ENCODE measurements at places on chromosomes 1 and 21. TPM values are rescaled to one million over a fixed set of nuclear protein-coding genes. Genes with fewer than 3 reads are reported as not detected.

GRCh38 chr21:31162827-31163226, 124.6 kb upstream of the KRTAP19-8 start:
- DNase-seq, result no peak

GRCh38 chr1:66511118-66511517, 22.8 kb upstream of the SGIP1 start:
- DNase-seq, result no peak

GRCh38 chr1:100074604-100075395, 57.9 kb downstream of the SASS6 start:
- no peak for DNase-seq

GRCh38 chr1:19814244-19814661, 830 bp downstream of the RNF186 start:
- no peak for DNase-seq

Gene PDZK1
- total RNA-seq, result 0.28 TPM

DNA sequence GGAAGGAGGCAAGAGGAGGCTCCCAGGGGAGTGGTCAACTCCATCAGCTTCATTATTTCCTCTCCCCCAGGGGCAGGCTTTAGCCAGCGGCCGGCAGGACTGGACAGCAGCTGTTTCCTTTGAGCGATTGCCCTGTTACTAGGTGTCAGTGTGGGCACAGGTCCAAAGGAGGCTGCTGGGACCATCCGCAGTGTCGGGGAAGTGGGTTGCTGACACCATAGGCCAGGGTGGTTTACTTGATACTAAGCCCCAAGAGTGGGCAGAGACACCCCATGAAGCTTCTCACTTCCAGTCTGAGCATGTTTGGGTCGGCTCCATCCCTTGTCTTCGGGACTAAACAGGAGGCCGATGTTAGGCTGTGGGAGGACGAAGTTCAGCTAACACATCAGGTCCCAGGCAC, 63.6 kb downstream of the KAZN start:
- no peak for DNase-seq

DNA sequence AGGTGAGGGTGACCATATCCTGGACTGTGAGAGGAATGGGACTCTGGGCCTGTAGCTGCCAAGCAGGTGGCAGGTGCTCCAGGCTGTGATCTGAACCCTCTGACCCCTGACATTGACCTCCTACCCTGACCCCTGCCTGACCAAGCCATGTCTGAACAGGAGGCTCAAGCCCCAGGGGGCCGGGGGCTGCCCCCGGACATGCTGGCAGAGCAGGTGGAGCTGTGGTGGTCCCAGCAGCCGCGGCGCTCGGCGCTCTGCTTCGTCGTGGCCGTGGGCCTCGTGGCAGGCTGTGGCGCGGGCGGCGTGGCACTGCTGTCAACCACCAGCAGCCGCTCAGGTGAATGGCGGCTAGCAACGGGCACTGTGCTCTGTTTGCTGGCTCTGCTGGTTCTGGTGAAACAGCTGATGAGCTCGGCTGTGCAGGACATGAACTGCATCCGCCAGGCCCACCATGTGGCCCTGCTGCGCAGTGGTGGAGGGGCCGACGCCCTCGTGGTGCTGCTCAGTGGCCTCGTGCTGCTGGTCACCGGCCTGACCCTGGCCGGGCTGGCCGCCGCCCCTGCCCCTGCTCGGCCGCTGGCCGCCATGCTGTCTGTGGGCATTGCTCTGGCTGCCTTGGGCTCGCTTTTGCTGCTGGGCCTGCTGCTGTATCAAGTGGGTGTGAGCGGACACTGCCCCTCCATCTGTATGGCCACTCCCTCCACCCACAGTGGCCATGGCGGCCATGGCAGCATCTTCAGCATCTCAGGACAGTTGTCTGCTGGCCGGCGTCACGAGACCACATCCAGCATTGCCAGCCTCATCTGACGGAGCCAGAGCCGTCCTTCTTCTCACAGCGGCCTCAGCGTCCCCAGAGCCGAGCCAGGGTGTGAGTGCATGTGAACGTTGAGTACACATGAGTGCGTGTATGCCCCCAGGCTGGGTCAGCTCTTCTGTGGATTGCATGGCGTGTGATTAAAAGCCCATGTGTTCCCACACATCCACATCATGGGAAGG, 3.1 kb downstream of the TMEM125 start:
- DNase-seq, result no peak

GRCh38 chr1:42177541-42177981, 13.0 kb upstream of the GUCA2A start:
- no peak for DNase-seq

DNA sequence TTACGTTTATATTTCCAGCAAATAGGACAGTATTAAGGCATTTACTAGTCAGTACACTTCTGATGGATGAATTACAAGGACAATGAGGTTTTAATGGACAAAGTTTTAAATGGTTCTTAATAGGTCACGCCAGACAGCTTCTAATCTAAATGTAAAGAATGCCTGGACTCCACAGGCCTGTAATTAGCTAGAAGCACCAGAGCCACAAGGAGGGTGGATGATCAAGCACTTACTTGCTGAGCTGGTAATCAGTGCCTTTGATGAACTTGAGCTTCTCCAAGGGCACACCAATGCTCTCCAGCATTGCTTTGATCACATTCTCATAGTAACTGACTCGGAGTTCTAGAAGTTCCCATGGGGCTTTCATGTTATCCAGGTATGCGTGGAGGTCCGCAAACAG, 6.8 kb downstream of the YARS1 start:
- DNase-seq, result no peak

Gene SHISAL2A
- 0.11 TPM for total RNA-seq

DNA sequence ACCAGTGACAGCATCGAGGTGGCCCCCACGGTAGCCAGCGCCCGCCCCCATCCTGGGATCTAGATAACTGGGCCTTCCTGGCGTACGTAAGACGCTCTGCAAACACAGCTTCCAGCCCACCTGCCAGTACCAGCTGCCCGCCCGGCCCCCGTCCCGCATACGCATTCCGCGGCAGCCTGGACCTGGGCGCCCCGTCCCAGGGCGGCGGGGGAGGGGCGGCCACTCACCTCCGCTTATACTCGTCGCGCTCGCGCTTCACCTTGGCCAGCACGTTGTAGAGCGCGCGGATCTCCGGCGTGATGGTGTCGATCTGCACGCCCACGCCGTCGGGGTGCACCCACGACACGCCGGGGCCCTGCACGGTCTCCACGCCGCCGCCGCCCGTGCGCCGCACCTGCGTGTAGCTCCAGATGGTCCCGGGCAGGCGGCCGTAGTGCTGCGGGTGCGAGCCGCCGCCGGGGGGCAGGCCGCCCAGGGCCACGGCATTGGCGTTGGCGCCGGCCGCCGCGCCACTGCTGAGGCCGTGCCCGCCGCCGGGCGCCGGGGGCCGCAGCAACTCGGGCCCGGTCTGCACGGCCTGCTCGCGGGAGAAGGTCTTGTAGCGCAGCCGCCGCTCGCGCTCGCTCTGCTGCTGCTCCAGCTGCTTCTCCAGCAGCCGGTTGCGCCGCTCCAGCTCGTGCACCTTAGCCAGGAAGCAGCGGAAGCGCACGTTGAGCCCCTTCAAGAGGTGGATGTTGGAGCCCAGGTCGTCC, 859 bp downstream of the IFFO2 start:
- peak; percentile 74 for DNase-seq

- peak; percentile 78 for DNase-seq
These were observed 1.1 kb downstream of the PLXNA2 start for GRCh38 chr1:208242941-208243526.

DNA sequence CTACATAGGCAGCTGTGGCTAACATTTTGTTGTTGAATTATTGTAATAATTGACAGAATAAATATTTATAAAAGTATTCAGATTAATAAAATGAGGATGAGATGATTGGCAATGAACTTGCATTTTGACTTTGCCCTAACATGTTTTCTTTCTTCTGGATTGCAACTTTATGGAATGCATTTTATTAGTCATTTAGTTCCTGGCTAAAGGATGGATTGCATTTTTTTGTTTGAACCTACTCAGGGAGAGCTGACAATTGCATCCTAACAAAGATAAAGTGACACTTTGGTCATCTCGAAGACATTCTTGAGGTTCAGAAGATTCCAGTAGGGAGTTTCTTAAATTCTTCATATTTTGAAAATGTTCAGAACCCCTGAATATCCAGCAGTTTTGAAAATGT, 37.5 kb downstream of the PGM1 start:
- DNase-seq, result no peak

- no peak for DNase-seq
These were observed at the start of gene PRR9 for GRCh38 chr1:153217212-153217611. PRR9 (plus strand) TSS chr1:153217584; CDS start chr1:153218145, 561 bp downstream.

GRCh38 chr1:44812822-44813543, 4.7 kb downstream of the BTBD19 start:
- DNase-seq, result no peak

DNA sequence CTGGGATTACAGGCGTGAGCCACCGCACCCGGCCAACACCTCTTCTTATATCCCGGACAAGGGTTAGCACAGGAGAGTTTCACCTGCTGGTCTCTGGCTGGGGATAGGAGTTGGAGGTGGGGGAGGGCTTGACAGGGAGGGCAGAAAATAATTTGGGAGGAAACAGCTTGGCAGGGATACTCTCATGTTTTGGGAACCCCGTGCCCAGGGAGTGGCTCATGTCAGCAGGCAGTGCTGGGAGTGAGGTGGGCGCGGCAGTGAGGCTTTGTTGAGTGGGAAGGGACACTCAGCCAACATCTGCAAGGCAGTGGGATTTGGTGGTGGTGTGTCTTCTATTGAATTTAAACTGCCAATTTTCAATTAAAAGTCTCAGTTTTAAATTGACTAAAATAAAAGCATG, 1.1 kb upstream of the THEM5 start:
- DNase-seq, result no peak

- no peak for DNase-seq
These were observed 33.2 kb upstream of the KIAA0040 start for GRCh38 chr1:175225805-175226129.

DNA sequence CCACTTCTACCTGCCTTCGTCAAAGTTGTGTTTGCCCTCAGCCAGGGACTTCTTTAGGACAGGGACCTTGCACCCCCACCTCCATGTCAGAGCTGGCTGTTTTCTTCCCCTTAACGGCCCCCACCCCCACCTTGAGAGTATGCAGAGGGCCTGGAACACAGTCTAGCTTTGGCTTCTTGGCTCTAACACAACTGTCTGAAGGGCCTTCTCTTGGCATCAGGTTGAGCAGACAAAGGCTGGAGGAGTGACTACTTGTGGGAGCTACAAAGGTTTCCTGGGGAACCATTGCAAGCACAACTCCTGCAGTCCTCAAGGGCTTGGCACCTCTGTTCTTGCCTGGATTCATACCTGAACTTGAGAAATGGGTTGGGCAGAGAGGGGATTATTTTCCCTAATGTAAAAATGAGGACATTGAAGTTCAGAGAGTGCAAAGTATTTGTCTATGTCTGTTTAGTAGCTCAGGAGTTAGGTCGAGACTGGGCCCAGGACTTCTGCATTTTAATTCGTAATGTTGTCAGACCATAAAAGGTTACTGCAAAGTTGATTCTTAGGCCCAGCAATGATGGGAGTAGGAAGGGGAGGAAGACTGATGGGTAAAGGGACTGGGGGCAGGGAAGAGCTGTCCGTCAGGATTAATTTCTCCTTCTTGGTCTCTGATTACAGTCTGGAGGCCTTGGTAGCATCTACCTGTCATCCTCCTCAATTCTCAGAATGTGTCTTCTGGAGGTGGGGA, 2.6 kb downstream of the CYP4B1 start:
- DNase-seq, result no peak

DNA sequence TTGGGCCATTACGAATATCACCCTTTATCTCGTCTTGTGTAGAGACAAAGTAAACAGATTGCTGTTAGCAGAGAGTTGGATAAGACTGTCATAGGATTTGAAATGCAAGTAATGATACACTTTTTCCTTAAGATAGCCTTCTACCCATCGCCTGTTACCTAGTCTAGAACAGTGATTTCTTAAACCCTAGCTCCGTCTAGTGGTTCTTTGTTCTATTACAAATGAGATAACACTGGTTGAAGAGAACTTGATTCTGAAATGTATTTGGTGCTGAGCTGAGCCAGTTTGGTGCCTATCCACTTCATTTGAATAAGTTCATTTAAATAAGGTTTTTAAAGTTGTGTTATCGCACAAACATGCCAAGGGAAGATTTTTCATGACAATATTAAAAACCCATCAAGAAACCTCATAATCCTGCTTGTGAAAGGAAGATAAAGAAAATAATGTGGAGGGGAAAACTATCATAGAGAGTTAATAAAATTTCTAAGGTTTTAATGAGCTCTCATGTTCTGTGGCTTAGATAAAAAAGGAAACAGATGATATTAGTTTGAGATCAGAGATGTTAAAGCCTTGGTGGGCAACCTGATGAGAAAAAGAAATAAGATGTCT, 1.5 kb upstream of the KCNH1 start:
- DNase-seq, result peak; percentile 44

- no peak for DNase-seq
These were observed 841.5 kb downstream of the KCNT2 start for GRCh38 chr1:195766709-195767108.

Measured in neural progenitor cell (in vitro differentiated cells).